Dorsolateral prefrontal cortex (tissue), 122 donors: ENCODE measurements at places on chromosomes 3 and 15. TPM values are rescaled to one million over a fixed set of nuclear protein-coding genes. Genes with fewer than 3 reads are reported as not detected.

ACAD11 gene
- total RNA-seq, result 31.9 TPM

PFKFB4 gene
- total RNA-seq, result 9.2 TPM

CFAP100 gene
- 0.97 TPM for total RNA-seq

CHRD gene
- 58.4 TPM for total RNA-seq

CD80 gene
- not detected for total RNA-seq

COL6A6 gene
- total RNA-seq, result not detected

RFC4 gene
- 16.6 TPM for total RNA-seq

CXCR6 gene
- not detected for total RNA-seq

GOLGA8H gene
- 1.0 TPM for total RNA-seq

GOLGA6L4 gene
- 4.5 TPM for total RNA-seq

ACKR2 gene
- 3.5 TPM for total RNA-seq

CYP19A1 gene
- total RNA-seq, result 1.1 TPM

CA12 gene
- total RNA-seq, result 2.1 TPM

UBA7 gene
- total RNA-seq, result 13.3 TPM

FAM174B gene
- 33.8 TPM for total RNA-seq

WDR76 gene
- 2.7 TPM for total RNA-seq

LRTM1 gene
- total RNA-seq, result not detected

CCDC13 gene
- total RNA-seq, result 8.8 TPM

NANOGP8 gene
- total RNA-seq, result 3.1 TPM

DLG1 gene
- total RNA-seq, result 198 TPM
